Mesothelial cell of epicardium (in vitro differentiated cells): ENCODE measurements at places on chromosomes 5 and 9.

DNA sequence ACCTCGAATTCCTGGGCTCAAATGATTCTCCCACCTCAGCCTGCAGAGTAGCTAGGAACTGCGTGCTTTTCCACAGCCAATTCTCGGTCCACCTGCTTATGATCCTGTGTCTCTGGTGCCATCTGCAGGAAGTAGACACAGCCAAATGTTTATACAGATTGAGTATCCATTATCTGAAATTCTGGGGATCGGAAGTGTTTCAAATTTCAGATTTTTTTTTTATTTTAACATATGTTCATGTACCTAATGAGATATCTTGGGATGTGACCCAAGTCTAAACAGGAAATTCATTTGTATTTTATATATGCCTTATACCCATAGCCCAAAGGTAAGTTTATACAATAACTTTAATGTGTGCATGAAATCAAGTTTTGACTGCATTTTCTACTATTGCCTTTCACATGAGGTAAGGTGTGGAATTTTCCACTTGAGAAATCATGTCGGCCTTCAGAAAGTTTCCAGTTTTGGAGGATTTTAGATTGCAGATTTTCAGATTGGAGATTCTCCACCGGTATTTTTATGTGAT is 89.5 kb downstream of the ESM1 start:
- no peak for DNase-seq

DNA sequence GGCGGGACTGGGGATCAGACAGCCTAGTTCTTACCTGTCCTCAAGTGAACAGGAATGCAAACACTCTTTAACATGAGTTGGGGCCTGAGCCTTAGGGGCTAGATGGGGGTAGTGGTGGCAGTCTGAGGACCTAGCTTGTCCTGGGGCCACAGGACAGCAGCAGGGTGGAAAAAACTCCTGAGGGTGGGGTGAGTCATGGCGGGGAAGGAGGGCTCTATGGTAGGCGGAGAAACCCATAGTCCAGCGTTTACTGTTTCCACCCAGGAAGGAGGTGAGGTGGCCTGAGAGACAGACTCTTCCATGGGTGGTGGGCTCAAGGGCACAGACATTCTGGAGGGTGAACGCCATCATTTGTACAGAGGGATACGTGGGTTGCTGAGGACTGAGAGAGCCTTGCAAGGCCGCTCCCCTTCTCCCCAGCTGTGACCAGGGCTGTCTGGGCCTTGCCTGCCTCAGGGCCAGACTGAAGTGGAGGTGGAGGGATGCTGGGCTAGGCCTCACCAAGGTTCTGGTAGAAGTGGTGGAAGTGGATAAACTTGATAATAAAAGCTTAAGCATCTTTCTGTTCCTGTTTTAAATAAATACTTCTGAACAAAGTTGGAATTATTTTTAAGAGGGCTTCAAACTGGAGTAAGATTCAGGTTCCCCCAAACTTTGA is 1.1 kb upstream of the TSPAN17 start:
- DNase-seq = no peak

- DNase-seq = no peak
Measured at GRCh38 chr5:5711592-5711991, 289.1 kb downstream of the ICE1 start.

DNA sequence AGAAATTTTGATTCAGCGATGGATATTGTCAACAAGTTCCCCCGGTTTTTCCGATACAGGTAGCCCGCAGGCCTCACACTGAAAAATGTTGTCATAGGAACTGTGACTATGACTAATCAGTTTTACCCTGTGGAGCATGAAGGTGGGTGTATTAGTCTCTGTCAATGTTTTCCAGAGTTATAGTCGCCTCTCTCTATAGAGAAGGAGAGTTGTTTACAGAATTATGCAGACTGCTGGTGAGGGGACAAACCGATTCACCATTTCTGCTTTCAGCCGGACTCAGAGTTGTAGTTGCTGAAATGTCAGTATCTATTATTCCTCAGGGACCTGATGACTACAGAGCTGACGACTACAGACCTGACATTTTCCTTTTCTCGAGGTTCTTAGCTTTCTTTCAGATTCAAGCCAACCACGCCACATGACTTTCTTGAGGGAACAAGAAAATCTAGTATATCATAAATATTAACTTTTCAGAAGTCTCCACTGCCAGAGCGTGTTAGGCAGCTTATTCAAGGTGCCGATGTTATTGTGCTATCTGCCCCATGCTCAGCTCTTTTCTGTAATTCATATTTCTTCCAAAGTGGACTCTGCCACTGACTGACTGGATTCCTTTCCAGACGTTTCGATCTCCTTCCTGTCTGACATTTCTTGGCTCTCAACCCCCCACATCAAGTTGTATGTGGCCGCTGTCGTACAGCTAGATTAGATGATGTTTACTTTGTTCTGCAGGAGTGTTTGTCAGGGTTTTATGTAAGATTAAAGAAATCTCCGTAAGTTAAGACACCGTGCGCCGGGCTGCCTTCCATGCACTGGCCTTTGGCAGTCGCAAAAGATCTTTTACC is 178.1 kb downstream of the FGF1 start:
- no peak for DNase-seq

- no peak for DNase-seq
Measured at GRCh38 chr9:20805766-20806165, 121.7 kb downstream of the FOCAD start.

DNA sequence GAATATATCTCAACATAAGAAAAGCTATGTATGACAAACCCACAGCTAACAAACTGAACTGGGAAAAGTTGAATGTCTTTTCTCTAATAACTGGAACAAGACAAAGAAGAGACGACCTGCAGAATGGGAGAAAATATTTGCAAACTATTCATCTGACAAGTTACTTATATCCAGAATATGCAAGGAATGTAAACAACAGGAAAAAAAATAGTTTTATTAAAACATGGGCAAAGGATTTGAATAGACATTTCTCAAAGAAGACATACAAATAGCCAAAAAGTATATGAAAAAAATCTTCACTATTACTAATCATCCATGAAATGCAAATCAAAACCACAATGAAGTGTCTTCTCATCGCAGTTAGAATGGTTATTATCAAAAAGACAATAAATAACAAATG is 181.7 kb upstream of the TLX3 start:
- DNase-seq = no peak

DNA sequence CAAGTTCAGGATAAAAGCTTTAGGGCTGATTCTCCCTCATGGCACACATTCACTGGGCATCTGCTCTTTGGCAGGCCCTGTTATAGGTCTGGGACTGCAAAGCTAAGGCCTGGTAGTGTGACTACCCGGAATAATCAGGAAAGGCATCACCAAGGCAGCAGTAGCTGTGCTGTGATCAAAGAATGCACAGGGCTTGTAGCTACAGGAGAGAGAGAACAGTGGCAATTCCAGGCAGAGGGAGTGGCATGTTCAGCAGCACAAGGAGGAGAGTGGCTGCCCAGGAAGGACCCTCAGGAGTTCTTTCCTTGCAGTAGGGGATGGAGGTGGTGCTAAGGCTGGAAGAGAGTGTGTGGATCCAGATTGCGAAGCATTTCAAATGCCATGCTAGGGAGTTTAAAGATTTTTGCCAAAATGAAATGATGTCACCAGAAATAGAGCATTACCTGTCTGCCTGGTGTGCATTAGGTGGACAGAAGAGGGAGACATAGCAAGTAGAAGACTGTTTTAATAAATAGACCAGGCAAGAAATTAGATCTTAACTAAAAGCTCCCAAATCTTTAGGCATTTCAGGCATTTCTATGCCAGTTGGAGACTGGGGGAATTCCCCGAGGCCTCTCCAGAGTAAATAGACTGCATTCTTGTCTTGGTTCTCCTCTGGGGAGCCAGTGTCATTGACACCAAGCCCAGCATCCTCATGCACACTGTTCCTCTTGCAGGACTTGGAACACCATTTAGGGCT is 69.1 kb downstream of the GPR21 start:
- no peak for DNase-seq

- DNase-seq = no peak
Measured at GRCh38 chr9:132241840-132242620, 80.2 kb downstream of the NTNG2 start.

DNA sequence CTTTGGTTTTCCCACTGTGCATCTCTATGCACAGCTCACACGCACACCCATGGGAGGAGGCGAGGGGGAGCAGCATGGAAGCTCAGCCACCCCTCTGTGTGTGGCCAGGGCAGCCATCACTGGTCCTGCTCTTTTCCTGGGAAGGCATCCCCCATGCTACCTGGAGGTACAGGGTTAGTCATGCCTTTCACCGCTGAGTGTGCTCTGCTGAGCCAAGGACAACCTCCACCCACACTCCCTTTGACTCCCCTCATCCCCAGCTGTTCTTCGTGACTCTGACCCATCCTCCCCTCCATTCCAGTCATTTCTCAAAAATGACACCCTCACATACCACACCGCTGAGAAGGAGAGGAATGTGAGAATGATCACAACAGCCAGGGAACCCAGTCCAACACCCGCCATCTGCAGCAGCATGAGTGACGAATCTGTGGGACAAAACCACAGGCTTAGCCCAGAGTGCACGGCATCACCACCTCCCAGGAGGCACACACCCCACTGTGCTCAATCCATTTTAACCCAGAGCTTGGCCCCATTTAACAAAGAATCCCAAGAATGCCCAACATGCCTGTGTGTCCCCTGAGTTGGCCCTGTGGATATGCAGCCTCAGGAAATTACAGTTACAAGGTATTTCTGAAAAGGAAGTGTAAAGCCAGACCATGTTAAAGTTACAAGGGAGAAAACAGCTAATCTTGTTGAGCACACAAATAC is 133.4 kb downstream of the SUSD1 start:
- no peak for DNase-seq

- DNase-seq = no peak
Measured at GRCh38 chr9:73011181-73011750, 58.4 kb upstream of the ALDH1A1 start.

DNA sequence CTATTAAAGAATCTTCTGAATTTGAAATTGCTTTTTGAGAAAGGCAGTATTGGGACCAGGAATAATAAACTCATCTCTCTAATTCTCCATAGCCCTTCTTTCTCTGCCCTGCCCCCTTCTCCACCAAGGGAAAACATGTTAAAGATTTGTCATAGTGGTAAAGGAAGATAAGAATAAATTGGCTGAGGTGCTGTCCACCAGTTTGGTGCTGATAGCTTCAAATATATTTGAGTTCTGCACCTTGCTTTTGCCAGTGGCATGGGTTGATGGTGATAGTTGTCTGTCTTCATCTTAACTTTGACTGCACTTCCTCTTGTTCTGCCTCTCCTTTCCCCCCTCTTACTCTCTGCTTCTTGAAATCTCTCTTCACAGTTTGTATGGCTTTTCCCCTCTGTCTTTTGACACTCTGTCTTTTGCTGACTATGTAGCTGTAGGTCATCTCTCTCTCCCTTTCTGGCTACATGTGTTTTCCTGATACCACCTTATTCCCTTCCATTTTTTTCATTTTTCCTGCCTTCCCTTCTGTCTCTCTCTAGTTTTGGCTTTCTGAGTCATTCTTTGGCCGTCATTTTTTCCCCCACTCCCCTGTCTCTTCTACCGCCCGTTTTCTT is 56.6 kb downstream of the NDUFS4 start:
- DNase-seq = no peak

- no peak for DNase-seq
Measured at GRCh38 chr9:132760057-132760456, 89.8 kb downstream of the GTF3C4 start.

DNA sequence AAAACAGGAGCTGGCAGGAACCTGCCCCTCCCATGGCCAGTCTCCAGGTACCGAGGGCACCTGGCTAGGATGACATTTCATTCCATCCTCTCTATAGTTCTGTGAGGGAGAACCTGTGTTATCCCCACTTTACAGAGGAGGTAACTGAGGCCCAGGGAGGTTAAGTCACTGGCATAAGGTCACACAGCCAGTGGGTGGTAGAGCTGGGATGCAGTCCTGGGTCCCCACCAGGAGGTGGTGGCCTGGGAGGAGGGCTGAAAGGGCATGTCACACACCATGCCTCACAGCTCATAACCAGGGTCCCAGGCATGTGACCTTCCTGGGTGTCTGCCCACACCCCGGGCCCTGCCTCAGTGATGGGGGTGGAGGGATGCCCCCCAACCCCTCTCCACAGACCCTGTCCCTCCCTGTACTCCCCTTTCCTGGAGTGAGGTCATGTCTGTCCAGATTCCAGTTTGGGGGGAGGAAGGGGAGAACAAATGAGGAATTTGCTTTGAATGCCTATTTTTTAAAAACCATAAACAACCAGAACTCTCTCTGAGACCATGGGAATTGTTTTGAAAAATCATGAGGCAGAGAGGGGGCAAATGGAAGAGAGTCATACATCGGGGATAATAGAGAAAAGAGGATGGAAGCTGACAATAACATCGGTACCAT is 77.7 kb upstream of the STXBP1 start:
- no peak for DNase-seq

GRCh38 chr5:122022966-122023365 is 55.1 kb downstream of the LOX start:
- no peak for DNase-seq

DNA sequence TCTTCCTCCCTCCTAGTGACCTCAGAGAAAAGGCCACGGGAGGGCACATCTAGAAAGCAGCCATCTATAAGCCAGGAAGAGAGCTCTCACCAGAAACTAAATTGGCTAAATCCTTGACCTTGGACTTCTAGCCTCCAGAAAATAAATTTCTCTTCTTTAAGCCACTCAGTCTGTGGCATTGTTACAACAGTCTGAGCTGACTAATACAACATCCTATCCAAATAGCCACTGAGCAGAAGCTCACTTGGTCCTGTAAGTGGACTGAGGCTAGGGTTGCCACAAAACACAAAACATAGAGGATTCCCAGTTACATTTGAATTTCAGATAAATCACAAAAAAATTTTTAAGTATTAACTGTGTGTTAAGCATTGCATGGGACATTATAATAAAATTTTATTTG is 383.4 kb downstream of the MLLT3 start:
- no peak for DNase-seq

GRCh38 chr9:83473488-83473971 is 64.7 kb downstream of the FRMD3 start:
- no peak for DNase-seq

GRCh38 chr9:128503870-128504269 is 649 bp upstream of the GLE1 start:
- no peak for DNase-seq

GRCh38 chr9:27856054-27856453 is 282.8 kb upstream of the C9orf72 start:
- no peak for DNase-seq

- DNase-seq = no peak
Measured at GRCh38 chr5:17929171-17929570, 294.9 kb downstream of the TAF11L14 start.

DNA sequence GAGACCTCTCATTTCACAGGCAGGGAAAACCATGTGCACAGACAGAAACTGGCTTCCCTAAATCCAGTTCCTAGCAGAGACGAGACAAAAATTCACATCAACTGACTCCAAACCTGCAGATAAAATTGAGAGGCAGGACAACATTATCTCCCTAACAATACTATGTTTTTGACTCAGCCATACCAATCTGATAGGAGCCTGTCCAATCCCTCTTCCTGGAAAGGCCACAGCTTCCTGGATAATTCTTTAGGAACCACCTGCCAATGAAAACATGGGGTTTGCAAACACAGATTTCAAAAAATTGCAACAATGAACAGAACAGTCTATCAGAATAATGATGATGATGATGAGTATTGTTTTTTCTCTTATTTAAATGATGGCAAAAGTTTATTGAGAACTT is 22.4 kb downstream of the SH3TC2 start:
- no peak for DNase-seq
